ENCODE measurements at places on chromosomes 13 and 19.

DNA sequence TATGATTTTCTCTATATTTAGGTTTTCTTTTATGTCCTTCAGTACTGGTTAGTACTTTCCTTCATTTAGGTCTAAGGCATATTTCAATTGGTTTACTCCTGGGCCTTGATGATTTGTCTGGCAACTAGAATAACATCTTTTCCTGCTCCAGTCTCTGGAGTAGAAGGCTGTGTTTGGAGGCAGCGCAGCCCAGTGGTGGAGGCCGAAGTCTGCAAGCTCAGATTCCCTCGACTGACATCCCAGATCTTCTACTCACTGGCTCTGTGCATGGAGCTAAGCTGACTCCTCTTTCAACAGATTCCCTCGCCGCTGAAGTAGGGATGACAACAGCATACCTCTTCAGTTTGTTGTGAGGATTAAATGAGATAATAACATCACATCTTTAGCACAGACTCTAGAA lies 141.0 kb downstream of the RAP2A start:
- DNase-seq: peak; percentile 25

GRCh38 chr13:94093652-94094315 lies 385.7 kb downstream of the DCT start:
- DNase-seq: peak; percentile 47

- no peak for DNase-seq
Measured at GRCh38 chr13:44276061-44276460, 97.6 kb upstream of the SERP2 start.

- no peak for DNase-seq
Measured at GRCh38 chr13:110261166-110262081, 45.5 kb downstream of the COL4A1 start.

DNA sequence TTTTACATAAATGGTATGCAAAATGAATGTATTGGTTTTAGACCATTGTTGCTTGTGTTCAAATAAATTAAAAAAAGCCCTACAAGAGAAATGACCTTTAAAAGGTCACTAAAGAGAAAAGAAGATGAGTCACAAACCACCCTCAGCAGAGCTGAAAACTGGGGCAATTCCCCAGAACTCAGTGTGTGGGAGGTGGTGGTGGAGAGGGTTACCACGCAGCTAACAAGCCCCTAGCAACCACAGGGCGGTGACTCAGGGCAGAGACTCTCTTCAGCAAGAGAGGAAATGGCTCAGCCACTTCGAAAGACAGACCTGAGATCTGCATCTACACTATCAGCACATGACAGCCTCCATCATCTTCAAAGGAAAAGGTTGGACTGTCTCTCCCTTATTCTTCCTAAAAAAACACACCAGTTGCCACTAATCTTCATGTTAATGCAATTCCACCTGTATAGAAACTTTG lies 29.4 kb upstream of the NDFIP2 start:
- DNase-seq: peak; percentile 84

GRCh38 chr19:49983645-49984229 lies 22.8 kb upstream of the SIGLEC11 start:
- peak; percentile 32 for DNase-seq

DNA sequence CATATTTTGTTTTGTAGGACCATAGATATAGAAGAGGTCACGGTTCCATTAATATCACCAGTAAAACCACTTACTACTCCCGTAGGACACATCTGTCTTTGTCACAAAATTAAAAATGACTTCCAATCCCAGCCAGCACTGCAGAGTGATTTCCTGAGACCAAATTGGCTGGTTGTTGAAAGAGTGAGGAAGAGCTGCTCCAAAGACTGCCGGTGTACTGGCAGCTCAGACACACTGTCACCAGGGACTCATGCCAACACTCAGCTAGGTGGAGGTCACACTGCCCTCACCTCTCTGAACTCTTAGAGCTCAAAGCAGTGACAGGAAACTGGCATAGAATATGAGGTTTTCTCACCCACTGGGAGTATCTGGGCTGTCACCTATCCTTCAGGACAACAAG lies 52.1 kb downstream of the FLT1 start:
- no peak for DNase-seq

DNA sequence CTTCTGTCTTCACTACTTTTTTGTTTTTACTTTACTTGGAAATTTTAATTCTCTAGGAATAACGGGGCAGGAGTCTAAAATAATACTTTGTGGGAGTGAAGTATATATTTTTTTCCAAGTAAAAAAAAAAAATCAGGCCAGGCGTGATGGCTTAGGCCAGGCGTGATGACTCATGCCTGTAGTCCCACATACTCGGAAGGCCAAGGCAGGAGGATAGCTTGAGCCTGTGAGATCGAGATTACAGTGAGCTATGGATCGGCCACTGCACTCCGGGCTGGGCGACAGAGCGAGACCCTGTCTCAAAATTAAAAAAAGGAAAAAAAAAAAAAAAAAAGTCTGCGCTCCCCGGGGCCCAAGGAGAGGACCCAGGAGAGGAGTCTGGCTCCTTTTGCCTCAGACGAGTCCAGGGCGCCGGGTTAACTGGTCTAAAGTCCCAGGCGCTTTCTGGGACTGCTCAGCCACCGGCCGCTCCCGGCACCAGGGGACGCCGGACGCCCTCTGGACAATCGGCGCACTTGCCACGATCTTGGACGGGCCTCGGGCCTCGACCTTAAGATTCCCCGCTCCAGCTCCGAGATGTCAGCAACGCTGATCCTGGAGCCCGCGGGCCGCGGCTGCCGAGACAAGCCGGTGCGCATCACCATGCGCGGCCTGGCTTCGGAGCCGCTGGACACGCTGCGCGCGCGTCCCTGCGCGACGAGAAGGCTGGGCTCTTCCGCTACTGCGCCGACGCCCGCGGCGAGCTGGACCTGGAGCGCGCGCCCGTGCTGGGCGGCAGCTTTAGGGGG lies 2.7 kb upstream of the ZFP82 start:
- peak; percentile 40 for DNase-seq

GRCh38 chr19:46386151-46386550 lies 27.2 kb downstream of the CCDC8 start:
- no peak for DNase-seq

DNA sequence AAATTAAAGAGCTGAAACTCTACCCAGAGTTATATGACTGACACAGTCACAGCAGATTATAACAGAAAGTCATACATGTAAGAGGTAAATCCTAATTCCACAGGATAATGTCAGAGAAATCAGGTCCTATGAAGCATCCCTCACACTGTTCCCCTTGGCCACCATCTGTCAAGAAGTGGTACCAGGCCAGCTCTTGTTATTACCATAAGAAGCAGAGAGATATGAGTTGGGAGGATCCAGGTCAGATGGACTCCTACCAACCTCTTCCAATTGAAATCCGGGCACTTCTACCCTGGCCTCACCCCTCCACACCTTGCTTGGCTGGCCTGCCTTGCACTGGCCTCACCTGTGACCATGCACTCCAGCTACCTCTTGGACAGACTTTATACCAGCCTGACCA lies 353.2 kb downstream of the DNAJC15 start:
- DNase-seq: no peak

GRCh38 chr13:81304121-81304659 lies 963.3 kb upstream of the SPRY2 start:
- DNase-seq: no peak

- no peak for DNase-seq
Measured at GRCh38 chr13:99974296-99974938, 2.9 kb upstream of the ZIC5 start.

Measured in AG10803 (cell line).